ENCODE measurements at places on chromosomes 2 and 18. TPM values are rescaled to one million over a fixed set of nuclear protein-coding genes. Genes with fewer than 3 reads are reported as not detected.

ATP6V1C2 gene
- total RNA-seq, result 0.19 TPM

NOSTRIN gene
- 4.0 TPM for total RNA-seq

ZNF516 gene
- 108 TPM for total RNA-seq

- no peak overlapping the region for H3K27ac ChIP-seq
- H3K27me3 ChIP-seq, result no peaks in the 10 kb centered on the region
- peaks cover 16% of the 10 kb centered on the region for H3K4me1 ChIP-seq
- no peak for DNase-seq
- no peak overlapping the region for H3K4me3 ChIP-seq
Measured at GRCh38 chr18:55419132-55419946, 168.7 kb downstream of the TCF4 start.

DNA sequence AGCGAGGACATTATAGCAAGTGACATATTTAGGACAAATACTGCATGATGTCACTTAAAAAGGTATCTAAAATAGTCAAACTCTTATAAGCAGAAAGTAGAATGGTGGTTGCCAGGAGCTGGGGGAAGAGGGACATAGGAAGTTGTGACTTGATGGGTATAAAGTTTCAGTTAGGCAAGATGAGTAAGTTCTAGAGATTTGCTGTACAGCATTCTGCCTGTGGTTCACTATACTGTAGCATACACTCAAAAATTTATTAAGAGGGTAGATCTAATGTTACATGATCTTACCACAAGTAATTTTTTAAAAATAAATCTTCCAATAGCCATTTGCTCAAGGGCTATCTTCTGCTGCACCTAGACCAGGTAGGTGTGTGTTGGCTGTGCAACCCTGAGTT, 78.1 kb upstream of the NPAS2 start:
- no peak for DNase-seq
- H3K4me3 ChIP-seq, result no peak overlapping the region
- H3K27ac ChIP-seq, result no peak overlapping the region
- H3K4me1 ChIP-seq, result peaks cover 6% of the 10 kb centered on the region
- peaks cover 10% of the 10 kb centered on the region for H3K27me3 ChIP-seq

DNA sequence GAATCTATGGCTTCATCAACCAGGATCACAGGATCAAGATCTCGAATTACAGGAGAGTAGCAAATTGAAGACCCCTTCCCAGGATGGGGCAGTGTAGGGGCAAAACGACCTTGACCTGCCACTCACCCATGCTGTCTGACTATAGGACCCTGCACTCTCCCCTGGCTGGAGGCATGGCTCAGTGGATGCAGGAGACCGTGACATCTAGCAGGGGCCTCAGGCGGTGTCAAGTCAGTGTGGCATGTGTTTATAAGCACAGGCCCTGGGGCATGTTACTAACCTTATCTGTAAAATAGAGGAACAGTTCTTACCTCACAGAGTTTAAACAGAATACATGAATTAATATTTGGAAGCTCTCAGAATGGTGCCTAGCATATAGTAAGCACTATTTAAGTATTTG, 3.5 kb downstream of the HAAO start:
- DNase-seq, result no peak
- no peak overlapping the region for H3K27ac ChIP-seq
- H3K4me1 ChIP-seq, result peaks cover 14% of the 10 kb centered on the region
- H3K4me3 ChIP-seq, result no peak overlapping the region
- peaks cover 3% of the 10 kb centered on the region for H3K27me3 ChIP-seq

DNA sequence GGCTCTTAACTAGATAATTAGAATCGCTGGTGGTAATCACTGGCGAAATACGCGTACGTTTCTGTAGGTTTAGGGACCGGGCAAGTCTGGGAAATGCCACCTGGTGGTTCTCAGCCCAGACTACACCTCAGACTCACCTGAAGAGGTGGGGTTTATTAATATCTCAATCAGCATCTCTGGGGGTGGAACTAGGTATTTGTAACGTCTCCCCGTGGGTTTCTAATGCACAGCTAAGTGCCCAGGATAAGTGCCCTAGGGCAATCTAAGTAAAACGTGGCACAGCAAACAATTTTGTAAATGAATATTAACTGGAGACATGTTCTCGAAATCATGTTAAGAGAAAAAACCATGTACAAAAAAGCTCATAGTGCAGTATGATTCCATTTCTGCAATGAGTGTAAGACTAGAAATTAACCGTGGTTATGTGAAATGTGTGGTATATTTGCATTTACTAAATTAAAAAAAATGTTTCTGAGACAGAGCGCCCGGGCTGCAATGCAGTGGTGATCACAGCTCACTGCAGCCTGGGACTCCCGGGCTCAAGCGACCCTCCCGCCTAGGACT, 760 bp upstream of the CNOT11 start:
- peak; percentile 31 for DNase-seq
- peak overlapping the region; percentile 96 for H3K27ac ChIP-seq
- H3K4me3 ChIP-seq, result peak overlapping the region; percentile 81
- H3K4me1 ChIP-seq, result peaks cover 38% of the 10 kb centered on the region
- H3K36me3 ChIP-seq, result peaks cover 22% of the 10 kb centered on the region

GRCh38 chr2:41329040-41329439, 718.8 kb upstream of the PKDCC start:
- no peak for DNase-seq
- H3K36me3 ChIP-seq, result no peaks in the 10 kb centered on the region
- no peak overlapping the region for H3K4me3 ChIP-seq
- H3K27ac ChIP-seq, result no peak overlapping the region
- no peaks in the 10 kb centered on the region for H3K4me1 ChIP-seq

DNA sequence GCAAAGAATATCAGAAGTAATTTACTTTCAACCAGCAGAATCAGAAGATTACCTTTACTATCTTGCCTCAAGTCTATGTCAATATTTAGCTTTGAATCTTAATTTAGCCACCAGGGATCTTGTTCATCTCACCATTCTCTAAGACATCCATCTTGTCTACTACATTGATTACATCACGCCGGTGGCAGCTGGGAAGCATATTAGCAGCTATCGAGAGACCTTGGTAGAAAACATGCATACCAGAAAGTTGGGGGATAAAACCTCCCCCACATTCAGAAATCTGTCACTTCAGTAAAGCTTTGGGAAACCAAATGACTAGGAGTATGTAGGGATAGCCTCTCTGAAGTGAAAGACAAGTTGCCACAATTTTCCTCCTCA, 703.8 kb upstream of the FSHR start:
- H3K4me3 ChIP-seq, result no peak overlapping the region
- H3K27ac ChIP-seq, result no peak overlapping the region
- no peak for DNase-seq
- no peaks in the 10 kb centered on the region for H3K4me1 ChIP-seq
- H3K27me3 ChIP-seq, result no peaks in the 10 kb centered on the region
- H3K36me3 ChIP-seq, result no peaks in the 10 kb centered on the region

CFAP221 gene
- total RNA-seq, result 33.0 TPM

RAPGEF4 gene
- total RNA-seq, result 11.9 TPM

CLEC4F gene
- not detected for total RNA-seq

GRCh38 chr2:60567919-60568768, 14.7 kb upstream of the BCL11A start:
- peaks cover 22% of the 10 kb centered on the region for H3K27me3 ChIP-seq
- DNase-seq, result no peak
- H3K36me3 ChIP-seq, result no peaks in the 10 kb centered on the region
- H3K27ac ChIP-seq, result no peak overlapping the region
- H3K4me3 ChIP-seq, result no peak overlapping the region

DNA sequence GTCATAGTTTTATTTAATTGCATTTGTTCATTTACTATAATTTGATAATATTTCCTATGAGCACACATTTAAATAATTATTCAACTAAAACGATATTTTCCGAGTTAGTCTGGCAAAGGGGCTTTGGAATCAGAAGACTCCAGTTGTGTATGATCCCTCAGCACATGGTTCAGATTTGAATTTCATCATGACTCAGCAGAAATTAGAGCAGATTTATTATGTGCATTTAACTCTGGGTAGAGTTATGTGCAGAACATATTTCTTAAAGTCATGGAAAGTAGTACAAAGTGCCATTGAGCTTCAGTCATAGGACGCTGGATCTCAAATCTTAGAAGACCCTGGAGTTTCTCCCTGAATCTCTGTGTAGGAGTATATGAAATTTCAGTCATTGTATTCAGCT, 106.7 kb downstream of the ADCYAP1 start:
- no peaks in the 10 kb centered on the region for H3K36me3 ChIP-seq
- no peaks in the 10 kb centered on the region for H3K27me3 ChIP-seq
- H3K27ac ChIP-seq, result no peak overlapping the region
- H3K4me1 ChIP-seq, result peaks cover 6% of the 10 kb centered on the region
- H3K4me3 ChIP-seq, result no peak overlapping the region

APCDD1 gene
- 10.9 TPM for total RNA-seq

- H3K4me3 ChIP-seq, result no peak overlapping the region
- H3K27ac ChIP-seq, result no peak overlapping the region
- DNase-seq, result no peak
- no peaks in the 10 kb centered on the region for H3K27me3 ChIP-seq
- no peaks in the 10 kb centered on the region for H3K36me3 ChIP-seq
Measured at GRCh38 chr2:170092436-170093060, 85.4 kb upstream of the MYO3B start.

DNA sequence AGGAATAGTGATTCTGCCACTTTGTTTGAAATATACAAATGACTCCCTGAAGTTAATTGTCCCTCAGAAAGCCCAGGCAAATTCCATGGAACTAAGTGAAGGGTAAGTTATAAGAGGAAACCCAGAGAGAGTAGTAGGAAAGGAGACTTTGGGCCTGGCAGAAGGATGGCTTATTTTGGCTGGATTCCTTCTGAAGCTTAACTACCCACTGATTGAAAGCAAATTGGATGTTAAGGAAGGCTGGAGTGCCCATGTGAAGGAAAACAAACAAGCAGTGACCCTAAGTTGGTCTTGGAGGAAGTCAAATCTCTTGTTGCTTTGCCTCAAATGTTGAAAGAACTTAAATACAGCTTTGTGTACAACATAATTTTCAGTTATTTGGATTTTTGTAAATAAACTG, 1106.4 kb upstream of the ZEB2 start:
- no peak overlapping the region for H3K4me3 ChIP-seq
- H3K36me3 ChIP-seq, result no peaks in the 10 kb centered on the region

GRCh38 chr18:74637070-74637469, 39.4 kb downstream of the ZNF407 start:
- peaks cover 11% of the 10 kb centered on the region for H3K36me3 ChIP-seq
- H3K27me3 ChIP-seq, result no peaks in the 10 kb centered on the region
- peaks cover 7% of the 10 kb centered on the region for H3K4me1 ChIP-seq
- DNase-seq, result no peak

METTL5 gene
- 42.3 TPM for total RNA-seq

GRCh38 chr2:83850071-83850725, 608.9 kb downstream of the SUCLG1 start:
- H3K27me3 ChIP-seq, result no peaks in the 10 kb centered on the region
- H3K4me3 ChIP-seq, result no peak overlapping the region
- H3K4me1 ChIP-seq, result no peaks in the 10 kb centered on the region

- peak; percentile 13 for DNase-seq
- peaks cover 12% of the 10 kb centered on the region for H3K4me1 ChIP-seq
- H3K4me3 ChIP-seq, result no peak overlapping the region
- H3K27ac ChIP-seq, result no peak overlapping the region
Measured at GRCh38 chr2:36459725-36460137, 104.2 kb downstream of the CRIM1 start.

DNA sequence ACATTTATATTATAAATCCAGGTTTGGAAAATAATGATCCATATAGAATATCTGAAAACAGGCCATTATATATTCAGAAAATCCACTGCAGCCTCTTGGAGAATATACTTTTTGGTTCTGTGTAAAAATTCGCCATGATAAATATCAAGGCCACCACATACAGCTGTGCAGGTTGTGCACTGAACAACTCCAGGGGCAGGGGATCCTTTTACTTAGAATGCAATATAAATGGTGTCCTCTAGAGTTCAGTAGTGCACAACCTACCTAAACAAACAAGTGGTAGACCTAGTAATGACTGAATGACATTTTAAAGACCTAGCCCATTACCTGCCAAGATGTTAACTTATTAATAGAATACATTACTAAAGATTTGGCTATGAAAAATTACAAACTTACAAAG, 22.4 kb downstream of the MOGAT1 start:
- H3K4me1 ChIP-seq, result no peaks in the 10 kb centered on the region
- H3K36me3 ChIP-seq, result peaks cover 1% of the 10 kb centered on the region
- H3K4me3 ChIP-seq, result no peak overlapping the region

All from progenitor cell of endocrine pancreas (in vitro differentiated cells).